ENCODE measurements at places on chromosomes 6 and 20.

GRCh38 chr6:21935561-21936028, 342.0 kb downstream of the SOX4 start:
- no peak for DNase-seq

- no peak for DNase-seq
These were observed 153.0 kb upstream of the UST start for GRCh38 chr6:148593813-148594170.

DNA sequence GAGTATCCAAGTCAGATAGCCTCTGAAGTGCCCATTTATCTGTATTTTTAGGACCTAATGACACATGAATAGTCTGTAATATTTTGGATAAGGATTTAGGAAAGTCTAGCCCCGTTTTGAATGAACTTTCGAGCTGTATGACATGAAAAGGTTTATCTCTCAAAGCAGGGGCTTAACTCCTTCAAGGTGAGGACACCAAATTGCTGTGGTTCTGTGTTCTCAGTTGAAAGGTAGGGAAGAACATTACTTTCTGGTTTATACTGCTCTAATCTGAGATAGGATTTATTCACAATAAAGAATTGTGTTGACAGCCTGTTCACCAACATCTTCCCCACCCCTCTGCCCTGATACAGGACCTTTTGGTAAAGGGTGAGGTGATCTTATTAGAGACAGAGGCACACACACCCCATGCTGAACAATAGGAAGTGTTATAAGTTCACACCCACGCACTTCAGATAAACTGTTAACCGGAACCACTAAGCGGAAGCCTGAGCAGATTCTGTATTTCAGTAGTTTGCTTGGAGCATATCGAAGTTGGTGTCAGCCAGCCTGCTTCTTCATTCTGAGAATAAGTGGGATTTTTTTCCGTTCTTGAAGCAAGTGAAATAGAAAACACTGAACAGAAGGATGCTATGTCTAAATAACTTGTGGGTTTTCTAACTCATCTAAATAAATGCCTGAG, 223.3 kb downstream of the TMEM242 start:
- DNase-seq = no peak

GRCh38 chr6:128131566-128131965, 230.7 kb upstream of the THEMIS start:
- no peak for DNase-seq

DNA sequence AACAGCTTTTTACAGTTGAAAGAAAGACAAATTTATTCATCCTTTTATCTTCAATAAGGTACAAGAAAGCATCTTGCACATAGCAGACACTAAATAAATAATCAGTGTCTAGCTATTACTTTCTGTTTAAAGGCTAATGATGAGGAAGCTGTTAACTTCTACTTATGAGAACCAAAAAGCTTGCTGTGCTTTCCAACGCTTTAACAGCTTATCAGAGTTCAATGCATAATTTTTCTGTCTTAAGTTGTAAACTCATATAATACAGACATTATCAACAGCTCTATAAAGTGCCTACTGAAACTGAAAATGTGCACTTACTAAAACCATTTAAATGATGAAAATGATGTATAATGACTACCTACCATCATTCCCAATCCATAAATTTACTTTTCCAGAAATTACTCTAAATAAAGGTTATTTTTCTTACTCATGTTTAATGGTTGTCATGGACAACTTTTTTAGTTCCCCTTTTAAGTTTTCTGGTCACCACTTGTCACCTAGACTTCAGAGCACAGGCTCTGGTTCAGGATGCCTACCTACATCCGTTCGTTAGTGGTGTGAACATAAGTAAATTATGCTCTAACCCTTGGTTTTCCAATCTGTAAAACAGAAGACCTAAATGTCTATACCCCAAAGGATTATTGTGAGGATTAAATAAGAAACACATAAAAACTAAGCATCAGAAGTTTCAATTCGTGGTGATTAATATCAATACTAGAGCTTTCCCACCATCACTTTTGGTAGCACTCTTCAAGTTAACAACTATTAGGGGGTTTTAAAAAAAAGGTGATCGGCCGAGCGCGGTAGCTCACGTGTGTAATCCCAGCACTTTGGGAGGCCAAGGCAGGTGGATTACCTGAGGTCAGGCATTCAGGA, 8.0 kb downstream of the PNISR start:
- no peak for DNase-seq

DNA sequence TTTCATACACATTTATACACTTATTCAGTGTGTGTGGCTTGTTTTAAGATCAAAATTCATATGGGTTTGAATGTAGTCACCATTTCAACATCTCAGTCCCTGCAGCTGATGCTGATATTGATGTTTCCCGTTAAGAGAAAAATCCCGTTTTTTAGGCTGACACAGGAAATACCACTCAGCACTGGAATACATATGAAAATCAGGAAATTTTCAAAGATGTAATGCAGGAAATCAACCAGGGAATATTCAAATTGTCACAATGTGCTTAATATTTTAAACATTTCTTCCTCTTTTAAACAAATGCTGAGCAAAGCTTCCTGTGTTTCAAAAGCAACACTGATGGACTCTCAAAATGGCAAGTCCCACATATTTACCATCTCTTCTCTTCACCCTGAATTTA, 94.5 kb upstream of the MARCKS start:
- no peak for DNase-seq

DNA sequence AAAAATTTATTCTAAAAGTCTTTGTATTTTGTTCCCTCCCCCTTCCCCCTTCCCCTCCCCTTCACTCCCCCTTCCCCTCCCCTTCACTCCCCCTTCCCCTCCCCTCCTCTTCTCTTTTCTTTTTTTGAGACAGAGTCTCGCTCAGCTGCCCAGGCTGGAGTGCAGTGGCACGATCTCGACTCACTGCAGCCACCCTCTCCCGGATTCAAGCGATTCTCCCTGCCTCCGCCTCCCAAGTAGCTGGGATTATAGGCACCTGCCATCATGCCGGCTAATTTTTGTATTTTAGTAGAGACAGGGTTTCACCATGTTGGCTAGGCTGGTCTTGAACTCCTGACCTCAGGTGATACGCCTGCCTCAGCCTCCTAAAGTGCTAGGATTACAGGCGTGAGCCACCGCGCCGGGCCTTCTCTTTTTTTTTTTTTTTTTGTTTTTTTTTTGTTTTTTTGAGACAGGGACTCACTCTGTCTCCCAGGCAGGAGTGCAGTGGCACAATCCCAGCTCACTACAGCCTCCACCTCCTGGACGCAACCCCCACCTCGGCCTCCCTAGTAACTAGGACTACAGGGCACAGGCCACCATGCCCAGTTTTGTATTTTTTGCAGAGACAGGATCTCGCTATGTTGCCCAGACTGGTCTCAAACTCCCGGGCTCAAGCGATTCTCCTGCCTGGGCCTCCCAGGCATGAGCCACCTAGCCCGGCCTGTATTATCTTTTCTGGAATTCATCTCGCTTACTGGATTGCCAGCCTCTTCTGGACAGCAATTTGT, 1.1 kb upstream of the AFG1L start:
- DNase-seq = no peak

- no peak for DNase-seq
These were observed 8.1 kb downstream of the NOL4L start for GRCh38 chr20:32577023-32577422.

DNA sequence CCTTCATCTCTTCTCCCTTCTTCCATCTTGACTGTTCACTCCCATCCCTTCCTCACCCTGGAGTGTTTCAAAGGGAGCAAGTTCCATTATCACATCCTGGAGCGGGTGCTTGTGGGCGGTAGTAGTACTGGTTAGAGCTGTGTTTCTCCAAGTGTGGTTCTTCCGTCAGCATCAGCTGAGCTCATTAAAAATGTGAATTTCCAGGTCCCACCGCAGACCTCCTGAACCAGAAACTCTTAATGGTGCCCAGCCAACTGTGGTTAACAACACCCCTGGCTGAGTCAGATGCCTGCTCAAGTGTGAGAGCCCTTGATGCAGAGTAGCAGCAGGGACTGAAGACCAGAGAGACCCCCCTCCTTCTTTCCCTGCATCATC, 24.4 kb downstream of the ANGPT4 start:
- no peak for DNase-seq

DNA sequence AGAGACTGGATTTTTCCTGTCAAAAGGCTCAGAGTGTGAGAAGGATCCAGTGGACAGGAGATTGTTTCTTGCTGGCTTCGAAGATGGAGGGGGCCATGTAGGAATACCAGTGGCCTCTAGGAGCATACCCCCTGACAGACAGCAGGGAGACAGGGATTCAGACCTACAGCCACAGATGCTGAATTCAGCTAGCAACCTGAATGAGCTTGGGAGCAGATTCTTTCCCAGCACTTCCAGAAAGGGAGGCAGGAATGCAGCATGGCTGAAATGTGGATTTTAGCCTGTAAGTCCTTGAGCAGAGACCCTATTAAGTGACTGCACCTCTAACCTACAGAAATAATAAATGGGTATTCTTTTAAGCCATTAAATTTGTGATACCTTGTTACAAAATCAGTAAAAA, 44.6 kb downstream of the STXBP5 start:
- no peak for DNase-seq

- no peak for DNase-seq
These were observed 2.7 kb downstream of the ITCH start for GRCh38 chr20:34365765-34366213.

DNA sequence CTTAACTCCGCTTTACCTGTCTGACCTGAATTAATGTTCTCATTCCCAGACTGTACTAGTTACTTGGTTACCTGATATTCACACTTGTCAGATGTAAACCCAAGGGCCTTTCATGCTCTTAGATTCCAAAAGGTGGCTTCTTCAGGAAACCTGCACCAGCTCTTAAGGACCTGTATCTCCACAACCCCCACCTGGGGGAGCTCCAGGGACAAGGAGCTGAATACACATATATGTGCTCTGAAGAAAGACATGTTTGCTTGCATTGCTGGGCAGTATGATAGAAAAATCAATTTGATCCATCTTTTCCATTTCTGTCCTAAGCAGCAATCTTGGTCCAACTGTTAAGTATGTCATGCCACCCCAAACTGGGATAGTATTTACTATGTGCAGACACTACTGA, 64.8 kb upstream of the POU3F2 start:
- DNase-seq = no peak

DNA sequence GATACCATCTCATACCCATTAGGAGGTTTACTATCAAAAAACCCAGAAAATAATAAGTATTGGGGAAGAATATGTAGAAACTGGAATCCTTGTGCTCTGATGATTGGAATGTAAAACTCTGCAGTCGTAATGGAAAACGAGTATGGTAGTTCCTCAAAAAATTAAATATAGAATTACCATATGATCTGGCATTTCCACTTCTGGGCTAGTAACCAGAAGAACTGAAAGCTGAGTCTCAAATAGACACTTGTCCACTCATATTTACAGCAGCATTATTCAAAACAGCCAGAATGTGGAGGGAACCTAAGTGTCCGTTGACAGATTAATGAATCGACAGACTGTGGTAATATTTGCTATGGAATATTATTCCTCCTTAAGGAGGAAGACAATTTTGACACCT, 44.3 kb downstream of the FOXC1 start:
- DNase-seq = no peak

GRCh38 chr6:106527979-106528378, 101.3 kb downstream of the RTN4IP1 start:
- no peak for DNase-seq

DNA sequence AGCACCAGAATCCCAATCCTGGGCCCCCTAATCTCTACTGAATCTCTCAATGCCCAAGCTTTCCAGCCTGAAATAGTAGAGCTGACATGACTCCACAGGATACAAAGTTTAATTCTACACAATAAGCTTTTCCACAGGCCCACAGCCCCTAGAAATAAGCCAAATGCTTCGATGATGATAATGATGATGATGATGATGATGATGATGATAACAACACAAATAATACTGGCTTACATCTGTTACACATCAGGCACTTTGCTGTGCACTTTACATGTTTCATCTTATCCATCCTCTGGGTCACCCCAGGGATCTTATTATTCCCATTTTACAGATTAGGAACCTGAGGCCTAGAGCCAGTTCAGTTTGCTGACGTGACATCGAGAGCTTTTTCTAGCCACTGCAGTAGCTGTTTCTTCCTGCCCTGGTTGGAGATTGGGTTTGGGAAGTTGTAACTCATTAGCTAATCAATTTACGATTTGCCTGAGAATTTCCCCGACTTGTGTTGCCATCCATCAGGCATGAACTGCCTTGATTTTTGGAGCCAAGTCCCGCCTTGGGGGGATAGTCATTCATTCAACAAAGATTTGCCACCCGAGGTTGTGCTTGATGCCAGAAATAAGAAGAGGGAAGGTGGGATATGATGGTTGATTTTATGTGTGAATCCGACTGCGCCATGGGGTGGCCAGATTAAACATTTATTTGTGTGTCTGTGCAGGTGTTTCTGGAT, 20.4 kb downstream of the KCNB1 start:
- DNase-seq = no peak

DNA sequence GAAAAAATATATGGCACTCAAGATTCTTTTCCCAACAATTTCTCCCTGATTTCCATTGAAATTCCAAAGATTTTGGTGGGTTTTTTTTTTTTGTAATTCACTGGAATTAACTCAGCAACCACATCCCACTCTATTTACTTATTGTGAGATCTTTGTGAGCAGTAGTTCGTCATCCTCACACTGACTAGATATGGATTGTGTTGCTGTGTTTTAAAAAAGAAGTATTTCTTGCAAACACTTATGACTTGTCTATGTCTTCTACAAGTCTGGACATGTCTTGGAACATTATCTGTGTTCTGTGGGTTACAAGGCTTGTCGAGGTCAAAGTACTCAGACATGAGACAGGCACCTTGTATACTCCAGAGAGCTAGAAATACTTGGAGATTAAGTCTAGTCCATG, 7.3 kb upstream of the TENT5A start:
- DNase-seq = no peak

GRCh38 chr6:30979141-30979540, 4.4 kb upstream of the MUC21 start:
- no peak for DNase-seq

DNA sequence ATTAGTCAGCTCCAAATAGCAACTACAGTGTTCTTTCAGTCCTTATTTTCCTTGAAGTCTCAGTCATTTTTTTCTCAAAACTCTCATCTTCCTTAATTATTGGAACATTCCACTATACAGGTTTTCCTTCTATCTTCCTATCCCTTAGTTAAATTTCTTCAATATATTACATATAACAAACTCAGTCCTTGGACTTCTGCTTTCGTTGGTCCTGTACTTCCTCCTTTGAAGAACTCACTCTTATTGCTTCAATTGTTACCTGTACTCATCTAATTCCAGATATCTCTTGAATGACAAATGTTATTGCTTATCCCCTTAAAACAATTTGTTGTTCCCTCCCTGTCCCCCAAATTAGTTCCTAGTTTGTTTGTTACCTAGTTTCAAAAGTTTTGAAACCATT, 67.7 kb upstream of the NOTCH4 start:
- DNase-seq = no peak

Data from Peyer's patch (tissue), 4 donors.